ENCODE measurements at places on chromosomes 12 and 14. TPM values are rescaled to one million over a fixed set of nuclear protein-coding genes. Genes with fewer than 3 reads are reported as not detected.

The MYH6 gene
- not detected for total RNA-seq

The ACSS3 gene
- 24.8 TPM for total RNA-seq

The LRP10 gene
- 148 TPM for total RNA-seq

The GDF11 gene
- total RNA-seq, result 8.3 TPM

The CCDC184 gene
- 0.51 TPM for total RNA-seq

The CLEC1A gene
- total RNA-seq, result 18.7 TPM

The CFAP251 gene
- total RNA-seq, result 24.0 TPM

All from lung (tissue), 17 donors.